Breast epithelium (tissue), 4 donors: ENCODE measurements at places on chromosomes 11 and 22.

DNA sequence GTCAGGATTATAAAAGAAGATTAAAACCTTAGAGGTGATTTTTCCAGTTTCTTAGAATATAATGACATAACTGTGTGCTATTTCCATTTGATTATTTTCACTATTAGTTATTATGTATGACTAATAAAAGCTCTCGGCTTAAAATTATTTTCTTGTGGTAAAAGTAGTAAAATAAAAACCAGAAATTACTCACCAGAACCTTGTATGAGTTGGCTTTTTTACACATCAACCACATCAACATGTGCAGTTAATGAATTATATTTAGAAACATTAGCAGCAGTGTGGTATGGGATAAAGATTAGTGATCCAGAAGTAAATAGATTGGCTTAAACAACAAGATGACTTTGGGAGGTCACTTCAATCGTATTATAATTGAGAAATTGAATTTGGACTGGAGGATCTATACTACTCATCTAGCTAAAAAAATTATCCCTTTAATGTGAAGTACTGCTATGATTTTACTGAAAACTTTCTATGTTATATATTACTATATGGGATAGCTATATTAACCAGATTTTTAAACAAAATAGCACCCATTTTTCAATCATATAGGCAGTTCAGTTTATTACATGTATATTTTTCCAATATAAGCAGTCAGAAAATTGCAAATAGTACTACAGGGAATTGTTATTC lies 2.8 kb upstream of the BCO2 start:
- no peak for DNase-seq

DNA sequence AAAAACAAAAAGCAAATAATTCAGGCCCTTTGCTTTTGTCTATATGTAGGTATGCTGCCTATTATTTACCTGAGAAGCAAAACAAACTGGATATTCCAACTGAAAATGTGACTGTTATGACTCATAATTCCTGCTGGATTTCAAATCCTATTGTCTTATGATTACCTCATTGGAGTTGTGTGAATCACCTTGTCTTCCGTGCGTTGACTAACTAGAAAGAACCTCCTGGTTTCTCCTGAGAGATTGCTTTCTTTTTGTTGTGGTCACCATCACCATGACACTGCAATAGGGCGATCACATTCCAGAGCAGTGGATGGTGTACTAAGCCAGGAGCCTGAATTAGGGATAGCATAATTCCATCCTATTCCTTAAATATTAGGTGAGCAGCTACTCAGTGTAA lies 23.0 kb upstream of the EXPH5 start:
- DNase-seq, result no peak

DNA sequence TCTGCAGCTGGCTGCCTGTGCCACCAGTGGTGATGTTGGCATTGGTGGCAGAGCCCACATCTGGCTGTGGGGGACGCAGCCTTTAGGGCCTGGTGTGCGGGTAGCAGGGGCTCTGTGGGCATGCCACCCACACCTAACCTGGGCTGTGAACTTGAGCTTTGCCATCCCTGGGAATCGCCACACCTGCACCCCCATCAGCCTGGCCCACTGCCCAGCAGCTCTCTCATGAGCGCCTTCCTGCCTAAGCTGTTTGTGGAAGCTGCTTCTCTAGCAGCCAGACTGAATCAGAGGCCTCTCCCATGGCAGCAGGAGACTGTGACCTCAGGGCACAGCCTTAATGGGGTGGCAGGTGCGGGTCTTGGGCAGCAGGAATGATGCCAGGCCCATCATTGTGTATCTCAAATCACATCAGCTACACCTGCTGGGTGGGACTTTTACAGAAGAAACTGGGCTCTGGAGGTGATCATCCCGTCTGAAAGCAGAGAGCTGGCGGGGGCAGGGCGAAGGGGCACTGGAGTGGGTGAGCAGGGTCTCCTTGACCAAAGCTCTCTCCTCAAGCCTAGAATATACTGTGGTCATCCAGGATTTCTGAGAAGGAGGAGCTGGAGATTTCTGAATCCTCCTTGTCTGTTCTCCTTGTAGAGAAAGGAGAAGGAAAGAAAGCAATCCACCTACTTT lies 17.8 kb upstream of the CARS1 start:
- no peak for DNase-seq

- DNase-seq, result no peak
Measured at GRCh38 chr11:17256512-17256911, 20.0 kb upstream of the NUCB2 start.

DNA sequence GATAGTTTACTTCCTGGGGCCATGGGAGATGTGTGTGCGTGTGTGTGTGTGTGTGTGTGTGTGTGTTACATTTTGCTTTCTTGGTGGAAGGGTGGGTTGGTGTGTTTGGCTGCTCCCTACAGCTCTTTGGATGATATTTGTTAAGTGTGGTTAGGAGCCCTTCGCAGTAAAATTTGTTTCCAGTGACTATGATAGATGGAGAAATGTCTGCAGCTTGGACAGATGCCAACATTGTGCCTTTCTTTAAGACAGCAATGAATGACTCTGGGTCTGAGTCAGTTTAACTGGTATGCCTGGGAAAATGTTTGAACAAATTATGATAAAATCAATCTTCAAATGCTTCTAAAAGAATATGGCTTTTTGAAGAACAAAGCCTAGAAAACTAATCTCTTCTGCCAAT lies 102.7 kb upstream of the TRPC6 start:
- no peak for DNase-seq

GRCh38 chr11:3964056-3964455 lies 108.6 kb downstream of the STIM1 start:
- DNase-seq, result no peak

DNA sequence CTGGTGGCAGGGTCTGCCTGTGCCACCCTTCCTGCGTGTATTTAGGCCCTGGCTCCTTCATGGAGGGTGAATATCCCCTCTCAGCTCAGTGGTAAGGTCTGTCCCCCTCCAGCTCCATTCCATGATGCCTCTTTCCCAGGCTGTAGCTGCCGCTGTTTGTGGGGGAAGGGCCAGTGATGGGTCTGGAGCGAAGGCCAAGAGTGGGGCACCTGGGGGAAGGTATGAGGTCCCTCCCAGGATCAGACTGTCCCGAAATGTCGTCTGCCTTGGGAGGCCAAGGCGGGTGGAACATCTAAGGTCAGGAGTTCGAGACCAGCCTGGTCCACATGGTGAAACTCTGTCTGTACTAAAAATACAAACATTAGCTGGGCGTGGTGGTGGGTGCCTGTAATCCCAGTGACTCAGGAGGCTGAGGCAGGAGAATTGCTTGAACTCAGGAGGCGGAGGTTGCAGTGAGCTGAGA lies 1.1 kb downstream of the CD151 start:
- no peak for DNase-seq

DNA sequence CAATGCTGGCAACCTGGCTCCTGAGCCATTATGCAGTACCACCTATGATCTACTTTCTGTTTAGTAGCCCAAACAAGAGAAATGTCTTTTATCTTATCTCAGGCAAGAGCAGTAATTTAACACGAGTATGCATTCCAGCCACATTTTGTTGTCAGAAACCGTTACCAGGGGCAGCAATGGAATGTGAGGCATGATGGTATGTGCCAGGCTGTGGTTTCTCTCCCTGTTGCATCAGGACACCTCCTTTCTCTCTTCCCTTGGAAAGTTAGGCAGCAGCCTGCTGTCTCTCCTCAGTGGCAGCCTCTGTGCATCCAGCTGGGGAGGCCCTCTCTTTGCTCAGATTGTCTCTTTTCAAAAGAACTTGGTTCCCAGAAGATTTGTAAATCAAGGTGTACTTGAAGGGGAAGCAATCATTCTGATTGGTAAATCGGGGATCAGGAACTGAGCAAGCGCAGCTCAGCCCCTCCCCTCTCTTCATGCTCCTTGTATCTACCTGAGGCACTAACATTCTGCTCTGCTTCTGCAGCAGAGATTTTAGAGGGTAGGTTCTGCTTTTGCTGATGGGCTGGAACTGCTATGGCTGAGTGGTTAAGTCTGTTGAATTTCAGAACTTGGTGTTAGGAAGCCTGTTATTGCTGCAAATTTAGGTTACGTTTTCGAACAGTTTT lies 229.2 kb downstream of the ADAMTS15 start:
- DNase-seq, result no peak

- DNase-seq, result no peak
Measured at GRCh38 chr11:107707215-107707671, 4.6 kb downstream of the SLN start.

DNA sequence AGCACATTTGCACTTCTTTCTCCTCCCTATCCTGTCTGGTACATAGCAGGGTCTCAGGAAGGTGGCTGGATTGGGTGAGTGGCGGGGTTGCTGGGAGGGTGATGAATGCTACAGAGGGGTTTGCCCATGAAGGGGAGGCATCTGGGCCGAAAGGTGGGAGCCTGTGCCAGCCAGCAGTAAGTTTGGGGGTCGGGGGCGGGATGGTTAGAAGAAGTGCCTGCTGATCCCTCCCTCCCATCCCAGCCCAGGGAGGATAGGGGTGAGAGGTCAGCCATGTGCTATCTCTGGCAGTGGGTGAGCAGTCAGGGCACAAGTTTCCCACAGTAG lies 2.8 kb downstream of the CD82 start:
- no peak for DNase-seq

DNA sequence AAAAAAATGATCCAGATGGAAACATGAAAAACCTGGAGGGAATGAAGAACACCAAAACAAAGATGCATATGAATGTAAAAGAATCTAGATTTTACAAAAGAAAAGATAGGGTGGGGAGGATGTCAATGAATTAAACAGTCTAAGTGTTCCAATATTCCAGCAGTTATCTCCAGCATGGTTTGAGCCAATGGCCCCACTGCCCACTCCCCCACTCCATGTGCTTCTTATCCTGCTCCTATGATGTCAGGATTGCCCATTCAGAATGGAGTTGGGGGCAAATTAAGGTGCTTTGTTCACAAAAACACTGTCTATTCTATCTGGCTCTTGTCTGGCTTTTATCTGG lies 1.2 kb upstream of the OR52K1 start:
- DNase-seq, result no peak

DNA sequence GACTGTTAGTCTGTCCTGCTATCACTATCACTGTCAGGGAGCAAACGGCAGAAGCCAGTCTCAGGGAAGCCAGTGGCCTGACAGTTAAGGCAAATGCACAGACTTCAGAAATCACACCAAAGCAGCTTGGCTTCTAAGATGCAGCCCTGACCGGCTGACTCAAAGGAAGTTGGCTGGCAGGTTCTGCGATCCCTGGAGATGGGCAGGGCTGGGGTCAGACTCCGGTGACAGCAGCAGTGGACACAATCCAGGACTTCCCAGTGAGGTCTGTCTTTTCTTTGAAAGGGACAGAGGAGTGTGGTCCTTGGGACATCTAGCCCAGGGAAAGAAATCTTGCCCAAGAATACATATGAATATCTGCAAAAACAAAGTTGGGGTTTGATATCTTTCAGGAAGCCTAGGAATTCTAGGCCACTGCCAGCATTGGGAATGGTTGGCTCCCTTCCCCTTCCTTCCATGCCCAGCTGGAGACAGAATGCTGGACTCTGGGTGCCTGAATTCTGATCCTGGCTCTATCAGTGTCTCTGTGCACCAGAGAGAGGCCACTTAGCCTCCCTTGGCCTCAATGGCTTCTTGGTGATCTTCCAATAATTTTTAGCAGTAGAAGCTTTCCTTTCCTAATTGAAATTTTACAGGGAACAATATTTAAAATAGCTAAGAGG lies 108.9 kb downstream of the KIRREL3 start:
- DNase-seq, result no peak

DNA sequence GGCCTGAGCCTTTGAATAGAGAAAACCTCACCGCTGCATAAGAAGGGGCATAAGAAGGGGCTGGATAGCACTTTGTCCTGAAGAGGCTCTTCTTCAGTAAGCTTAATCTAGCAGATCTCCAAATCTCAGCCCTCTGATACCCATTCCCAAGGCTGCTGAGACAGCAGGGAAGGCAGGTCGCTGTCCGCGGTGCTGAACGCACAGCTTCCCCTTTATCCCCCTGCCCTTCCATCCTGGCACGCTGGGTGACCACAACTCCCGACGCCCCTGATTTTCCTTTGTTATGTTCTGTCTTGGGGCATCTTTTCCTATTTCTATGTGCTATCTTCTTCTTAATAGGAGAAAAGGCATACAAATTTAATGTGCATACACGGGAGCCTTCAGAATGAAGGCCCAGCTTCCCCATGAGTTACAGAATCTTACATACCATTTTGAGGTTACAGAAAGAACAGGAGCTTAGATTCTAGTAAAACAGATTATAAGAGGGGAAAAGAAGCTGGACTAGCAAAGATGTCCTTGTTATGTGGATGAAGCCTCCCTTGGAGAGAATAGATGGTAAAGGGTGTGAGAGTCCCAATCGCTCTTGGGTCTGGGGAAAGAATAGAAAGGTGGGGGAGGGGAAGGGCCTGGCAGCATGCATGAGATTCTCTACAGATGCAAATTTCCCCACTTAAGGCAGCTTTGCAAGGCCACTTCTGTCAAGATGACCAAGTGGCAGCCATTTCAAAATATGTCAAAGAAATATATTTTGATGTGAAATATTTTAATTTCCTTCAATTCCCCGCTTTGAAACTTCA lies 5.7 kb upstream of the SULT4A1 start:
- peak; percentile 61 for DNase-seq
